ENCODE measurements at places on chromosomes 6 and 20.

- DNase-seq, result no peak
These were observed 194.1 kb upstream of the GJE1 start for GRCh38 chr6:141938664-141939063.

DNA sequence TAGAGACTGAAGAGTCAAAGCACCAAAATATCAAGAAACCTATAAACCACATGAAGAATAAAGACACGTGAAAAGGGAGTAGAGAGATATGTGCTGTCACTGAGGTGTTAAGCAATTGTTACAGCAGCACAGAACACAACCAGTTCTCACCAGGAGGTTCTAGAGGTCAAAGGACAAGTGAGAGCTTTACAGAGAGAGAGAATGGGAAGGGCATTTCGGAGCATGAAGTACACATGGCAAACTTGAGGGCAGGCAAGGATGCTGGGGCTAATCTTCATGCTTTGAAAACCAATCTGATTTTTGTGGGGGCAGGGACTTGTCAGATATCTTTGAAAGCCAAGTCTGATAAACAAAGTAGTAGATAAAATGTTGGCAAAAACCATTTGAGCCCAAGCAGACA lies 142.3 kb upstream of the NRSN1 start:
- DNase-seq, result no peak

DNA sequence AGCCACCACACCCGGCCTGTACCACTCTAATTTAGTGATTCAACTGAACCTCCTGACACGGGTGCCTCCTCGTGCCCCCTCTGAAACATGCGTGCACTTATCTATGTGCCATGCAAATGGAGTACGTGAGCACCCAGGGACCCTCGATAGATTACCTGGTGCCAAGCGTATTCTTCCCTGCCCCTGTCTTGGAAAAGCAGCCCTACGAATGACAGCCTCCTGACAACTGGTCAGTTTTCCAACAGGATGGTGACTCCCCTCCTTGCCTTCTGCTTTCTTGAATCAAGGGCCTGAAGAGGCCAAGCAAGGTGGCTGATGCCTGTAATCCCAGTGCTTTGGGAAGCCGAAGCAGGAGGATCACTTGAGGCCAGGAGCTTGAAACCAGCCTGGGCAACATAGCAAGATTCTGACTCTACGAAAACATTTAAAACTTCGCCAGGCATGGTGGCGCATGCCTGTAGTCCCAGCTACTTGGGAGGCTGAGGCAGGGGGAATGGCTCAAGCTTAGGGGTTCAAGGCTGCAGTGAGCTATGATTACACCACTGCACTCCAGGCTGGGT lies 25.4 kb upstream of the SYNJ2 start:
- no peak for DNase-seq

DNA sequence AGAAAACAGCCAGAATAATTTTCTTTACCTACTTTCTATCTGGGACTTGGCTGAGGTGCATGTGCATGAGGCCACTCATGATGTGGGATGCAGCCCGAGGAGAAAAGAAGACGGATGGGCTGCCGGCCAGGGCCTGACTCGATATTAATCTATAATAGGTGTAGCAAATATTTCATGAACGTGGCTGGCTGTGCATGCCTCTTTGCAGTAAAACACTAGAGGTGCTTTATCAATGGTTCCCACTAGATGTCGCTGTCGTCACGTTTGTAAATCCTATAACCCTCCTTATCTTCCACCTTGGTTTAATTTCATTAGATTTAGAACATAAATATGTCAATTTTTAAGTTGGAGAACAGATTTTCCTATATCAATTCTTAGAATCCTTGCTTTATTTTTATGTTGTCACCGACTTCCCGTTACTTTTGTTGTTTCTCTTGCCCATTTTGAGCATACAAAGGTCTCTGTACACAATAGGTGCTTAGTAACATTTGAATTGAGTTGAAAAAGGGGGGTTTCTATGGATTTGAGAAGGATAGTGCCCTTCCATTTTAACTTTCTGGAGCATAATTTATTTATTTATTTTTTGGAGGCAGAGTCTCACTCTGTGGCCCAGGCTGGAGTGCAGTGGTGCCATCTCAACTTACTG lies 19.6 kb upstream of the FERMT1 start:
- DNase-seq, result peak; percentile 7

- DNase-seq, result no peak
These were observed 130.8 kb downstream of the SYCP2 start for GRCh38 chr20:59802471-59803221.

DNA sequence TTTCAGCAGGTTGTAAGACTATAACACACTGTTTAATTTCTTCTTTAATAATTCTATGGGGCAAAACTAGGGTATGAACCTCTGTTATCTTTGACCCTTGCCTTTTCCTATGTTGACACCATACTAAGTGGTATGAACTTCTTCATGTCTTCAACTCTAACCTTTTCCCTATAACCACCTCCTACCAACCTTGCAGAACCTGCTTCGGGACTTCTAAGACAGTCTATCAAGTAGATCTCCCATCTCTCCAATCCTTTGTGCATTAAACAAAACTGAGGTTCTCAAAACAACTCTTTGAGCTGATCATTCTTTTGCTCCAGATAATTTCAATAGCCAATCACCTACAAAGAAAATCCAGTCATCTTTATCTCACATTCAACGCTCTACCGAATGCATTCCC lies 23.4 kb downstream of the SNAP91 start:
- DNase-seq, result no peak

DNA sequence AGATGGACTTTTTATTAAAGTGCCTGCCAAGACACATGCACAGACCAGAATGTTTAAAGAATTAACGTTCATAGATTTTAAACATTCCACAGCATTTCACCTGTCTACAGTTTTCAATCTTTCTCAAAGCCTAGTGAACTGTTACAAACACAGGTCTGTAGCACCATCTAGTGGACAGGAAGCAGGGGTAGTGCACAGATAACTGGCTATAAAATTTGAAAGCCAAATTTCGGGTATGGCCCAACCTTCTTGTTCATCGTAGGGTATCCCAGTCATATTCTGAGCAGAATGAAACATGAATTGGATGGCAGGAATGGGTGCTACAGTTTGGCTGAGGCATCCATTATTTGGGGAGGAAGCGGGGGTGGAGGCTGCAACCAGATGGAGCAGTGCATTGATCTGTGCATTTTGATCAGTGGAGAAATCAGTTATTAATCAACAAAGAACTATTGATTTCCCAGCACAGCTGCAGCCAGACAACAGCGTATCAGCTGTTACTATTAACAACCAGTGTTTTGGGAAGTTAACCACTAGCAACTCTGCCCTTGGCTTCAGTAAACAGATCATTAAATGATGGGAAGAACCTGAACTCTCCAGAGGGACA lies 56.1 kb upstream of the B3GAT2 start:
- no peak for DNase-seq

GRCh38 chr6:31246051-31246521 lies 25.8 kb downstream of the HLA-C start:
- no peak for DNase-seq

GRCh38 chr20:3640259-3640658 lies 22.9 kb downstream of the GFRA4 start:
- no peak for DNase-seq

- DNase-seq, result no peak
These were observed 26.1 kb downstream of the POPDC3 start for GRCh38 chr6:105153676-105154075.

GRCh38 chr6:20447581-20448132 lies 46.0 kb downstream of the E2F3 start:
- DNase-seq, result no peak

GRCh38 chr6:31438677-31439076 lies 35.3 kb downstream of the MICA start:
- no peak for DNase-seq

DNA sequence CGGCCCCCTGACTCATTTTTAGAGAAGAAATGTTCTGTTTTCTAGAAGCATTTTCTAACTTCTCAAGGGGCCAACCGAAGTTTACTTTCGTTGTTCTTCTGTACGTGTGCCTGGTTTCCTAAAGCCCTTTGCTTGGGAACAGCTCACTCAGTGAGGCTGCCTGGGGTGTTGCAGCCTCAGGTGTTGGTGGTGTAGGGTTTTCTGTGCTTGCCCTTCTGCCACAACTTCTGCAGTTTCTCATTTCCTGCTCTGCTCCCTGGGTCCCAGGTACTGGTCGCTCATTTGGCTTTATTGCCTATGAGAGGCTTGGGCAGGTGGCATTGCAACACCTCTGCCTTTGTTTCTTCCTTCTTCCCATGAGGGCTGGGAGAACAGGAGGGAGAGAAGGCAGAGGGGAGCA lies 278.3 kb downstream of the SOX4 start:
- no peak for DNase-seq

DNA sequence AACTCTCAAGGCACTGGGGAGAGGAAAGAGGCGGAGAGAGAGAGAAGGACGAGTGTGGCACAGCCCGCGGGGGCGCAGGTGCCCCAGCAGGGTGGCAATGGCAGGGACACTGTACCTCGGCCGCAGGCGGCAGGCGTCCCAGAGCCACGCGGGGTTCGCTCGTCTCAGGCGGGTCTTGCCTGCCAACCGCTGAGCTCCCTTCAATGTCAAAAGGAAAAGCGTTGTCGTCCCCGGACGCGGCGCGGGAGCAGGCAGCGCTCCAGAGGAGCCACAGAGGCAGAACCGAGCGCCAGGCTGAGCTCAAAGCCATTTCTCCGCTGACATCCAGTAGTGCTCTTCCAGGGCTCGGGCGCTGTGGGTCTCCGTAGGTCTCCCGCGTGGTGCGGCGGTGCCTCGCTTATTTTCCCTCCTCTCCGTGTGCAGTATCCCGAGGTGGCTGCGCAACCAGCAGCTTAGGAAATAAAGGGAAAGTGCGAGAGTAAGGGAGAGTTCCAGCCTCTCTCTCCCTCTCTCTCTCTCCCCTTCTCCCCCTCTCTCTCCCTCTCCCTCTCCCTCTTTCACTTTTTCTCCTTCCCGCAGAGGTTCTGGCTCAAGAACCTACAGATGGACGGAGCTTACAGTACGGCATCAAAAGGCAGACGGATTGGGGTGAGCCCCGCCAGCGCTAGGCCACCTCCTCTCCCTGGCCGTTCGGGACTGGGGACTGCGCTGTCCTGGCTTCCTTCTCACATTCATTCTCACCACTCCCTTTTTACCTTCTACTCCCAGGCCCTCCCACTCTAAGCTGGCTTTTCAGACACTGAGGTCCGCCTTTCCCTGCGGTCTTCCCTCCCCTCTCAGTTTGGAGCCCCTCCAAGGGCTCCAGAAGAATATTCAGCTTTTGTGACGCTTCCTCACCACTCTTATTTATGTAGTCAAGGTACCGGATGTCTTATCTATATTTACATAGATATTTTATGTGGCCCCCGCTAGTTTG lies at the start of gene LAMA4:
TSS of gene LAMA4 (minus strand) at position 727 of the 976 bp plus-strand sequence. CDS start at position 310, 417 bp downstream.
- DNase-seq, result no peak

GRCh38 chr6:113004470-113005270 lies 657.5 kb downstream of the RFPL4B start:
- DNase-seq, result no peak

GRCh38 chr20:37873884-37874283 lies 29.0 kb upstream of the VSTM2L start:
- DNase-seq, result no peak

DNA sequence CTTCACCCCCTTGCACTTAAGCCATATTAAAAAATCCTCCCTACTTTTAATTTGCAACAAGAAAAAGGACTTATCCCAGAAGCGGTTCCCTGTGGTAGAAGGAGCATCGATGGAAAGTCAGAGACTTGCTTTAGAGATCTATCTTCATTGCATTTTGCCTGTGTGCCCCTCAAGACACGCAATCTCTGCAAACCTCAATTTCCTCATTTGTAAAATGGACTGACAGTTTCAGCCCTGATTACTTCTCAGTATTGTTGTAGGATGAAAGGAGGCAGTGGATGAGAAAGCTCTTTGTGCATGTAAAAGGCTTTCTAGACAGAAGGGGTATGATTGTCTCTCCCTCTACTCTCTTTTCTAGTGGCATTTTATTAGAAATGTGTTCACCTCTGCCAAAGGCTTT lies 410.2 kb downstream of the CDC5L start:
- no peak for DNase-seq

GRCh38 chr6:13453771-13454251 lies 33.6 kb downstream of the GFOD1 start:
- DNase-seq, result no peak

- peak; percentile 55 for DNase-seq
These were observed 1.1 kb downstream of the ACTL10 start for GRCh38 chr20:33667676-33668465.

- no peak for DNase-seq
These were observed 95.6 kb upstream of the FAM184A start for GRCh38 chr6:119174085-119174445.

GRCh38 chr6:40695750-40696415 lies 108.7 kb upstream of the LRFN2 start:
- no peak for DNase-seq

- DNase-seq, result peak; percentile 62
These were observed 19.0 kb downstream of the DLL1 start for GRCh38 chr6:170271771-170272314.

DNA sequence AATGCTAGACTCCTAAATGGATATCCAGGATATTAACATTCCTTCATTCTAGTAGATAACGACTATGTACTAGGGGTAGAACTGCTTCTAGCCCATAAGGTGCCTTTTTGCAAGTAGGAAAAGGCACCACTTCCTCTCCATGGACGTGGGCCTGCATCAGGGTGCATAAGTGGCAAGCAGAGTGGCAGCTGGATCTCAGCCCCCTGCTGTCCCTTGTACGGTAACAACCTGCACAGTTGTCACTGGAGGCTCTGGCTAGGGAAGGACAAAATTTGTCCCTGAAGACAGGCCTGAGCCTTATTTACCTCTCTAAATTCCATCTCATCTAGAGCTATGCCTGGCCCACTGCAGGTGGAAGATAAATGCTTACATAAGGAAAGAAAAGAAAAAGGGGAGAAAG lies 42.5 kb upstream of the SAYSD1 start:
- DNase-seq, result no peak

GRCh38 chr6:41201764-41202173 lies 820 bp upstream of the TREML2 start:
- no peak for DNase-seq
